ENCODE measurements at places on chromosomes 11 and 22. TPM values are rescaled to one million over a fixed set of nuclear protein-coding genes. Genes with fewer than 3 reads are reported as not detected.

DNA sequence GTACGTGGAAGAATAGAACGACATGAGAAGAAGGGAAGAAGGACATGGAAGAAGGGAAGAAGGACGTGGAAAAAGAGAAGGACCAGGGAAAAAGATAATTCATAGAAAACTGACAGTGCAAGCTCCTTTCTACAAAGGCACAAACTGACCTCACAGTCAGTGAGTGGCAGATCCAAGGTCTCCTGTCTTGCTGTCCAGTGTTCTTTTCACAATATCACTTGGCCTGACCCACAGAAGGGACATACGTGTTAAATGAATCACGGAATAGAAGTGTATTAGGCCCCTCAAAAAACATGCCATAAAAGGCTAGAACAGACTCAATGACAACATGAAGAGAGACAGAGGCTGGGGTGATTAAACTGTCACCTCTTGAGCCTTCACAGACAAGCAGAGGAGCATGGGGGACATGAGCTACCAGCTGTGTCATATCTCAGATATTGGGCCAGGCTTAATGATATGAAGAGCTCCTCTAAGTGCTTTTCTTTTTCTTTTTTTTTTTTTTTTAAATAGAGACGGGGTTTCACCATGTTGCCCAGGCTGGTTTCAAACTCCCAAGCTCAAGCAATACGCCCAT lies 4.6 kb downstream of the ASCC2 start:
- H3K4me3 ChIP-seq: no peak overlapping the region
- H3K4me1 ChIP-seq: peaks cover 10% of the 10 kb centered on the region
- H3K27me3 ChIP-seq: no peaks in the 10 kb centered on the region
- no peak for DNase-seq
- no peaks in the 10 kb centered on the region for H3K36me3 ChIP-seq
- H3K27ac ChIP-seq: no peak overlapping the region

- no peak for DNase-seq
- H3K4me1 ChIP-seq: no peaks in the 10 kb centered on the region
- H3K27me3 ChIP-seq: no peaks in the 10 kb centered on the region
Observed at GRCh38 chr11:1509626-1510255, 23.2 kb upstream of the MOB2 start.

- no peaks in the 10 kb centered on the region for H3K36me3 ChIP-seq
- H3K27me3 ChIP-seq: no peaks in the 10 kb centered on the region
- no peak for DNase-seq
- no peak overlapping the region for H3K27ac ChIP-seq
- H3K4me1 ChIP-seq: no peaks in the 10 kb centered on the region
Observed at GRCh38 chr11:46106530-46107407, 14.5 kb downstream of the PHF21A start.

GRCh38 chr11:65169164-65169641 lies 830 bp upstream of the SPDYC start:
- no peak for DNase-seq
- H3K27ac ChIP-seq: no peak overlapping the region
- no peaks in the 10 kb centered on the region for H3K36me3 ChIP-seq
- H3K4me3 ChIP-seq: no peak overlapping the region

Gene GGTLC3
- total RNA-seq: not detected
